T-helper 2 cell (primary cell): ENCODE measurements at places on chromosomes 3 and 15.

GRCh38 chr3:11764931-11765363 is 81.7 kb downstream of the TAMM41 start:
- DNase-seq = no peak

DNA sequence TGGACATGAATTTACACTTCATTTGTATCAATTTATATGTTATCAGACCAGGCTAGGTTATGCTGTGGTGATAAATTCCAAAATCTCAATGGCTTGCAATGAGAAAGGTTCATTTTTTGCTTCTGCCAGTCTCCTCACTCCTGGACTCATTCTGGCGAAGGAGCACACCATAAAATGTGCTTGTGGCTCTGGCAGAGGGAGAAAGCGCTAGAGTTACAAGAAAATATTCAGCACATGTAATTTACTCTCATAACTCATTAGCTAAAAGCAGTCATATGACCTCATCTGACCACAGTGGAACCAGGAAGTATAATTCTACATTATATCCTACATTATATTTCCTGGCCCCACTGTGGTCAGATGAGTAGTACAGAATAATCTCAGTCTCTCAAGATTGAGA is 193.8 kb downstream of the BCHE start:
- no peak for DNase-seq

- no peak for DNase-seq
These were observed 110.7 kb upstream of the C3orf80 start for GRCh38 chr3:160114355-160114995.

DNA sequence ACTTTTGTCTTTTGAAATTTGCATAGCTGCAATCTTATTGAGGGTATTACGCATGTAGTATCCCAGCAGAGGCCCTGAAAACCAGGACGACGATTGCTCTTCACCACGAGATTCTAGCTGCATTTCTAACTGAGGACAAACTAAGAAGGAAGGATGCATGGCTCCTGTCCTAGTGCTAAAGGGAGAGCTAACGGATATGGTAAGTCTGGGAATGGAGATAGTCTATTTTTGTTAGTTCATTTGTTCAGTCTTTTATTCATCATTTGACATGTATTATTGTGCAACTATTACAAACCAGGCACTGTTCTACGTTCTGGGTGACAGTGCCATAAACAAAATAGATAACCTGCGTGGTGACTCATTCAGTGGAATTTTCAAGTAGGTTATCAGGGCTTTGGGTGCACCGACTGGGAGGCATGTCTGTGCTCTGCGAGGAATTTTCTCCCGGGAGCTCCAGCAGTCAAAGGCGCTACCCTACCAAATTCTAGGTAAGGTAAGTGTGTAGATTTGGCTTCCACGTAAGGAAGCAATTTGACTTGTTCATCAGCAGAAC is 51.9 kb upstream of the ETV5 start:
- no peak for DNase-seq

DNA sequence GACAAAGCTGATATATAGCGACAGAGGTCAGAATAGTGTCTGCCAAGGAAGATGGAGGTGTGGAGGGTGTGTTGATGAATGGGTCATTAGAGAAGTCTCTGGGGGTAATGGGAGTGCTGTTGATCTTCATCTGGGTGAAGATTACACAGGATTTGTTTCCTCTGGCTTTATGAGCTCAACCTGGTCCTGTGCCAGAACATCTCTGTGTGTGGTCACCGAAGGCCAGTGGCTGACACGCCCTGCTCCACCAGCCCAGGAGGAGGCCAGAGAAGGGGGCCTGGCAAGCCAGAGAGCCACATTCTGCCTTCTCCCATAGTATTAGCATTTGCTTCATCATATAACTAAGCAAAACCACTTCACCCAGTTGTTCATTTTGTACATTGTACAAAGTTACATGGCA is 121.1 kb downstream of the ZNF621 start:
- no peak for DNase-seq

DNA sequence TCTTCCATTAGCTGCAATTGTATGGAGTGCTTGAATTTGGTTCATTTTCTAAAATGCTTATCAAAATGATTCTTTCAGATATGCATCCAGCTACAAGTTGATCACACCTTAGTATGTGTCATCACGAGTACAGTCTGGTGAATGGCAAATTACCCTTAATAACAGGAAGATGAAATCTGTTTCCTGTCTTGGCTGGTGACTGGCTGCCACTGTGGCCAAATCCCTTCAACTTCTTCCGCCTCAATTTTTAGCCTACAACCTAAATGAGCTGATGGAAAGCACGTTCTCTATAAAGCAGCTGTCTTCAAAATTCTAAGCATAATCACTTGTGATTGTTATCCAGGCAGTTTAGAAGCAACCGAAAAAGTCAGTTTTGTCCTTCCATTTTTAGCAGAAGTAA is 387.1 kb upstream of the NECTIN3 start:
- DNase-seq = no peak

DNA sequence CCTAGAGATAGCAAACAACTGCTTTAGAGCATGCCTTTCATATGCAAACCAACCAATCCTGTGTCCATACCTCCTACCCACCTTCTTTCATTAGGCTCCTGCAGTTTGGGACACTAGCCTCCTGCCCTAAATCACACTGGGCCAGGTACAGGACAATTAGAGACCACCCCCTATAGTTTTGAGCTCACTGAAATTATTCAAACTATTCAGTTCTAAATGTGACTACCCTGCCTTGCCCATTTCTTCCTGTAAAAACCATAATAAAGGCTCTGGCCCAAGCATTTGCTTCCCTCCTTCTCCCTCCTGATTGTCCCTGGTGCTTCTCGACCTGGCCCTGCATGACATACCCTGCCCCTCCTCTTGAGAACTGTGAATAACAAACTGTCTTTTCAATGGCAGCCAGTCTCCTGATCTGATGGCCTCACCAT is 31.4 kb upstream of the LRIG1 start:
- no peak for DNase-seq

- DNase-seq = no peak
These were observed 85.9 kb upstream of the SYNPR start for GRCh38 chr3:63192248-63192647.
